Nasal cavity respiratory epithelium epithelial cell of viscerocranial mucosa (primary cell): ENCODE measurements at places on chromosomes 7 and 10. TPM values are rescaled to one million over a fixed set of nuclear protein-coding genes. Genes with fewer than 3 reads are reported as not detected.

SBDS gene
- total RNA-seq: 132 and 167 TPM in 2 replicates

GTF2IRD1 gene
- total RNA-seq: 22.2 and 35.3 TPM in 2 replicates

GIMAP5 gene
- total RNA-seq: not detected in 2 replicates

ST7 gene
- total RNA-seq: 20.5 and 24.6 TPM in 2 replicates

TFR2 gene
- total RNA-seq: under 0.01 and 0.14 TPM in 2 replicates

ITGB8 gene
- 7.9 and 80.3 TPM in 2 replicates for total RNA-seq

GDF10 gene
- not detected in 2 replicates for total RNA-seq
